Retinal pigment epithelial cell (primary cell): ENCODE measurements at places on chromosomes 11 and 22.

- DNase-seq = no peak
These were observed 15.1 kb downstream of the OR51E1 start for GRCh38 chr11:4658629-4659445.

DNA sequence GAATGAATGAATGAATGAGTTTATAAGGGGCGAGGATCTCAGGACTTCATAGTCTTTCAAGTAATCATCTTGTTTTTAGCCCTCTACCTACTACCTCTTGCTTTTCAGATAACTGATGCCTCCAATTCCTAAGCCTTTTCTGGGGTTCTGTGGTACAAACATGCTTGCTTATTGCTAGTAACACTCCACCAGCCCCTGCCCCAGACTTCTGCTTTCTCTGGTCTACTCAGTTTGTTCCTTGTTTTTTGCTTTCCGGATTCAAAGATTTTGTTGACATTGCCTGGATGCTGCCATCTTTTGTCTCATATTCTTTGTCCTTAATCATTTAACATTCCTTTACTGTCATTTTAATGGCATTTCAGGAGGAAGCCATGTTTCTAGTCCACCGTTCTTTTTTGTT is 8.9 kb upstream of the TMEM9B start:
- no peak for DNase-seq

DNA sequence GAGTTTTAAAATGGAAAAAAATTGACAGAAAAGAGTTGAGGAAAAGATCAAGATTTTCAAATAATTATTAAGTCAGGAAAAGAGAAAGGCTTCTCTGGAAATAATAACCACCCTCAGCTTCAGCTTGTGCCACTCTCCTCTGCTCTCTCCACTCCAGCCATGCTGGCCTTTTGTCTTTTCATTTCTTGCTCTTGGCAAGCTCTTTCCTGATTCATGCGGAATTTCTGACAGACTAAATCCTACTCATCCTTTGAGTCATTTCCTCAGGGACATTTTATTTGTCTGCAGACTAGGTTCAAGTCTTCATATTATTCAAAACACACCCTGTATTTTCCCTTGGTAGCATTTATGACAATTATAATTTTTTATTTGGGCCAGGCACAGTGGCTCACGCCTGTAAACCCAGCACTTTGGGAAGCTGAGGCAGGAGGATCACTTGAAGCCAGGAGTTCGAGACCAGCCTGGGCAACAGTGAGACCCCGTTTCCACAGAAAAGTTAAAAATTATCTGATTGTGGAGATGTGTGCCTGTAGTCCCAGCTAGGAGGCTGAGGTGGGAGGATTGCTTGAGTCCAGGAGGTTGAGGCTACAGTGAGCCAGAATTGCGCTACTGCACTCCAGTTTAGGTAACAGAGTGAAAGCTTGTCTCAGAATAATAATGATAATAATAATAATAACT is 7.8 kb upstream of the P4HA3 start:
- peak; percentile 34 for DNase-seq

DNA sequence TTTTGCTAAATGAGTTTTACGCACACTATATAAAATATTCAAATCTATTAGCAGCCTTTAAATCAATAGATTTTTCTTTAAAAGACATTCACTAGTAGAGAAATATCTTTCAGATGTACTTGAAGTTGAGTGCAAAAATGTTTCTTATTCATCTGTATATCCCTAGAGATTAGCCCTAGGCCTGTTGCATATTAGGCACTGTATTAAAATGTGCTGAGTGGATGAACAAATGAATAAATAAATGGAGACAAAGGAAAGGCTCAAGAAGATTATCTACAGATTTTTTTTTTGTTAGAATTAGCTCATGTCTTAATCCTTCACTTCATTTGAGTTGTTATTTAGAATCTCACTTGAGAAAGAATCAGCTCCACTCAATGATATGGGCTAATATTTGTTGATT is 12.0 kb upstream of the MMP13 start:
- DNase-seq = no peak

GRCh38 chr11:117489999-117490679 is 162.5 kb downstream of the CEP164 start:
- no peak for DNase-seq

DNA sequence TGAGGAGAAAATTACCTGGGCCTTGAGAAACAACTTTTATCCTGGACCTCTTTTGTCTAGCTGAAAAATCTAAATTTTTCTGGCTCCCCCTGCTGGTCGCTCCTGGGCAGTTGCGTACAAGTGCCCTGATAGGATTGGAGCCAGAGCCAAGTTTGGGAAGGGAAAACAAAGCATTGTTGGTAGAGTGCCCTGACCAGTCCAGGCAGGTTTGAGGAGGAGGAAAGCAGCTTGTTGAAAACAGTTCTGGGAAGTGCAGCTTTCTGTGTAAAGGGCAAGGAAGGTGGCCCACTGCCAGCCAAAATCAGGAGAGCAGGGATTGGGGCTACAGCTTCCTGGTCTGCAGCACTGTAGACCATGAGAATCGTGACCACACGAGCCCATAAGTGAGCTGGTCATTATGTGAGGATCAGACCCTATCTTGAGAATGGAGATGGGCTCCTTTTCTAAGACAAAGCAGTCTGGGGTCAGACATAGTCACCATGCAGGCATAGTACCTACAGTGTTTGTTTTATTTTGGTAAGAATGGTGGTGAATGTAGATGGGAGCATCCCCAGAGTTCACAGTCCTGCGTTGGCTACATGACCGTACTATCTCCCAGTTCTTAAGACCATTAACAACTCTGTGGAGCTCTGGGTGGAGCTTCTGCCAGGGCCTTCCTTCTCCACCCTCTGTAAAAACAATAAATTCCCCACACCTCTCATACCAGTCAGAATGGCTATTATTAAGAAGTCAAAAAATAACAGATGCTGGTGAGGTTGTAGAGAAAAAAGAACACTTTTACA is 21.3 kb upstream of the PIK3IP1 start:
- no peak for DNase-seq

GRCh38 chr11:113994077-113994954 is 19.4 kb downstream of the HTR3A start:
- DNase-seq = no peak
